ENCODE measurements at places on chromosomes 4 and X.

DNA sequence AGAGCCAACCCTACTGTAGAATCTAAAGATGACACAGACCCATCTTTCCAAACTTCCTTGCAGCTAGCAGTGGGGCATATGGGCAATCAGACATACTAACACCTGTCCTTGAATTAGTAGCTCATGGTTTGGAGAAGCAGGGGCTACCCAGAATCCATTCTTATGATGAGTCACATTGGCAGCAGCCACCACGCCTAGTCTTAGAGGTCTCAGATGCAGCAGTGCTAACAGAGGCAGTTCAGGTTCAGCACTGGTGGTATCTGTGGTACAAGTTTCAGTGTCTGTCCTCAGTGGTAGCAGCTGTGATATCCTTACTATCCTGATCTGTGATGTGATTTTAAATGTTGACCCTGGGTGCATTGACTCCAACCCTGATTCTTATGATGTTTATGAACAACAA, 68.1 kb downstream of the FRMPD4 start:
- no peak for DNase-seq

- DNase-seq, result peak; percentile 30
These were observed 108.3 kb downstream of the AFAP1 start for GRCh38 chr4:7831330-7831729.

- no peak for DNase-seq
These were observed 2.8 kb upstream of the LIN54 start for GRCh38 chr4:83013420-83013867.

DNA sequence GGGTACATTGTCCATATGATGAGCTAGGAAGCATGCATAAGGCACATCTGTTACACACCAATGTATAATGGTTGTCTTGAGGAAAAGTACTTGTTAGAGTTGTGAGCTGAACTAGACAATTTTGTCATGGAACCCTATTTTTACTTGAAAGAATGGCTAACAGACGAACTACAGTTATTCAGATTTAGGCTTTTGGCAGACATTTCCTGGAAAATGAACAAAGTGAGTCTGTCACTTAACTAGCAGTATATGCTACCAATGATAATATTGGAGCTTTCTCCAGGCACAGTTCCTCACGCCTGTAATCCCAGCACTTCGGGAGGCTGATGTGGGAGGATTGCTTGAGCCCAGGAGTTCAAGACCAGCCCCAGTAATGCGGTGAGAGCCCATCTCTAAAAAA, 61.9 kb upstream of the SLC25A43 start:
- no peak for DNase-seq

- peak; percentile 3 for DNase-seq
These were observed 22.8 kb downstream of the NDST4 start for GRCh38 chr4:115090483-115091075.

DNA sequence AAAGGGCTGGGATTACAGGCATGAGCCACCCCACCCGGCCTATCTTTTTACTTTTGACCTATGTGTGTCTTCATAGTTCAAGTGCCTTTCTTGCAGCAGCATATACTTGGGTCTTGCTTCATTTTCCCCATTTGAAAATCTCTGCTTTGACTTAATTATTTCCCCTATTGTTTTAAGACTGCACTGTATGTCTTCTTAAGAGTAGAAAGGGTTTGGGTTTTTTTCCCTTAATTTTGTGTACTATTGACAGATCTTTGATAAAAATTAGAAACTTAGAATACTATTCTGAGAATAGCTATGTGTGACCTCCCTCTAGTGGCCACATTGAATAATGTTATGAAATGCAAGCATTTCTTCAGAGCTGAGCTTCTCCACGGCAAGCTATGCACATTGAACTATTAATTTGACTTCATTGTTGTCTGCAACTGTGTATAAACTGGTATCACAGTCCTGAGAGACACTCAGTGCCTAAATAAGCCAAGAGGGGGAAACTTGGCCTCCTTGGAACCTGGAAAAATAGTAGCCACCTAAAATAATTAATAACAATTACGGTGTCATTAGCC, 8.7 kb upstream of the SLC25A4 start:
- DNase-seq, result no peak

GRCh38 chr4:139419388-139419914, 34.5 kb upstream of the RAB33B start:
- peak; percentile 17 for DNase-seq

- no peak for DNase-seq
These were observed 300.5 kb upstream of the LCORL start for GRCh38 chr4:18321956-18322530.

- no peak for DNase-seq
These were observed 93.2 kb downstream of the FAM13A start for GRCh38 chr4:88963817-88964216.

GRCh38 chr4:168879188-168879587, 130.9 kb downstream of the CBR4 start:
- no peak for DNase-seq

- no peak for DNase-seq
These were observed 29.7 kb downstream of the ADD1 start for GRCh38 chr4:2873329-2873728.

DNA sequence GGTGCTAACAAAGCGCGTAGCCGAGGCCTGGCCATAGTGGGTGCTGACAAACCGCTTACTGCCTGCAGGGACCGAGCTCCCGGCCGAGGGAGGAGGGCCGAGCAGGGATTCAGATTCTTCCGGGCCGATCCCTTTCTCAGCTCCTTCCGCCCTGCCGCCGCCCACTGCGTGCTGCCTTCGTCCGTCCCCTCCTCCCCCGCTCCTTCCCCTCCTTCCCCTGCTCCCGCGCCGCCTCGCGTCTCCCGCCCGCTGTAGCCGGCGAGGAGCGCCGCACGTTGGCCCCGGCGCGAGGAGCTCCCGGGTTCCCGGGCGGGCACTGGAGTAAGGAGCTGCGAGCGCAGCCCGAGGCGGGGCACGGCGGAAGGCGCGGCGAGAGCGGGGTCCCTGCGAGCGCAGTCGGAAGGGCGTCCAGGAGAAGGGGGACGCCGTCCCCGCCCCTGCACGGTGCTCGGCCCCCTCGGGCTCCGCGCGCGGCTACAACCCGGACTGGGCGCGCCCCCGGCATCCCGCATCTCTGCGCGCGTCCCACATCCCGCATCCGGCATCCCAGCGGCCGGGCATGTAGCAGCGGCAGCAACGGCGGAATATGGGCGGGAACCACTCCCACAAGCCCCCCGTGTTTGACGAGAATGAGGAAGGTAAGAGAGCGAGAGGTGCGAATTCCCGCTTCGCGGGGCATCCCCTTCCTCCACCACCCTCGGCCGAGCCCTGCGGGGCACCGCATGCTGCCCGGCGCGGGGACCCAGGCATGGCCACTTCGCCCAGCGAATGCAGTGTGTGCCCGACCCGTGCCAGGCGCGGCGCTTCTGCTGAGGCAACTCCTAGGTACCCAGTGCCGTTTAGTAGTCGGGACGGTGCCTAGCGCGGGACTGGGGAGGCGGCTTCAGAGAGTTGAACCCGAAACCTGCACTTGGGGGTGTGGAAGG, at the start of gene STK32B:
STK32B (plus strand) TSS at position 203 of the 926 bp plus-strand sequence.
- peak; percentile 12 for DNase-seq

Data from GM06990 (cell line).